ENCODE measurements at places on chromosomes 16 and 17.

DNA sequence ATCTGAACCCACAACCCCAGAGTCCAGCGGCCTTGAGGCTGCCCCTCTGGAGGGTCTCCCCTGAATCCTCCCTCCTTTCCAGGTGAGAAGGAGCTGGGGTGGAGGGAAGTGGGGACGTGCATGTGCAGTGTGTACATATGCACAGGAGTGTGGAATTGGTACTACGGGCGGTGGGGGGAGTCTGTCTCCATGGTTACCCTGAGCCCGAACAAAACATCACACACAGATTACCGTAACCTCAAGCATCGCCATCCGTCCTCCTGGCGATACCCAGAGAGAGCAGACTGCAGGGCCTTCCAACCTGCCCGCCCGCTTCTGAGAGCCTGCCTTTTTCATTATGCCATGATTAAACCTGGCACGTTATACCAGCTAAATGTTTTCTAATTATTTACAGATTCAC lies 25.1 kb downstream of the GSG1L start:
- DNase-seq = no peak

DNA sequence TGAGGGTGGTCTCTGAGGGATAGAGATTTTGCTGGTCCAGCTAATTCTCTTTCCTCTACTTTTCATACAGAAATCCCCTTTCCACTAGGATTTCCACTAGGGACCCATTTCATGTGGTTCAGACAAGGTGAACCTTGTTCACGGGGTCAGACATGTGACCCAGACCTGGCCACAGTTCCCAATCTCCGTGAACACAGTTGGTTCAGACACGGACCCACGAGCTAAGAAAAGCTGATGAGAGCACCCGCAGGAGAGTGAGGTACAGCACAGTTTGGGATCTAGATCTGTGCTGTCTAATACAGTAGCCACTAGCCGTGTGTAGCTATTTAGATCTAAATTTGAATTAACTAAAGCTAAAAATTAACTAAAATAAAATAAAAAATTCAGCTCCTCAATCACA lies 88.1 kb downstream of the AXIN2 start:
- DNase-seq = no peak

- no peak for DNase-seq
Observed at GRCh38 chr16:19003935-19004334, 20.2 kb downstream of the TMC7 start.

- no peak for DNase-seq
Observed at GRCh38 chr17:57644326-57644725, 100.8 kb downstream of the CCDC182 start.

GRCh38 chr17:80361495-80362220 lies 53.3 kb upstream of the ENDOV start:
- DNase-seq = no peak

DNA sequence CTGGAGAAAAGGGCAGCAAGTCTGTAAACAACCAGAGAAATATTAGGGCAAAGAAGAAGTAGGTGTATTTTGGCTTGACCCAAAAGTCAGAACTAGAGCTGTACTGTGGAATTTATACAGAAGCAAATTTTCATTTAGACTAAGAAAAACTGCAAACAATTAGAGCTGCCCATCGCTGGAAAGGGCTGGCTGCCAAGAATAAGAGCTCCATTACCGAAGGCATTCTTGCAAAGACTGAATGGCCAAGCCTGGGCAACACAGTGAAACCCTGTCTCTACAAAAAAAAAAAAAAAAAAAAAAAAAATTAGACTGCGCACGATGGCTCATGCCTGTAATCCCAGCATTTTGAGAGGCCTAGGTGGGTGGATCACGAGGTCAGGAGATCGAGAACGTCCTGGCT lies 53.9 kb upstream of the TMC5 start:
- DNase-seq = no peak

- DNase-seq = no peak
Observed at GRCh38 chr17:69084911-69085310, 24.2 kb upstream of the ABCA9 start.

DNA sequence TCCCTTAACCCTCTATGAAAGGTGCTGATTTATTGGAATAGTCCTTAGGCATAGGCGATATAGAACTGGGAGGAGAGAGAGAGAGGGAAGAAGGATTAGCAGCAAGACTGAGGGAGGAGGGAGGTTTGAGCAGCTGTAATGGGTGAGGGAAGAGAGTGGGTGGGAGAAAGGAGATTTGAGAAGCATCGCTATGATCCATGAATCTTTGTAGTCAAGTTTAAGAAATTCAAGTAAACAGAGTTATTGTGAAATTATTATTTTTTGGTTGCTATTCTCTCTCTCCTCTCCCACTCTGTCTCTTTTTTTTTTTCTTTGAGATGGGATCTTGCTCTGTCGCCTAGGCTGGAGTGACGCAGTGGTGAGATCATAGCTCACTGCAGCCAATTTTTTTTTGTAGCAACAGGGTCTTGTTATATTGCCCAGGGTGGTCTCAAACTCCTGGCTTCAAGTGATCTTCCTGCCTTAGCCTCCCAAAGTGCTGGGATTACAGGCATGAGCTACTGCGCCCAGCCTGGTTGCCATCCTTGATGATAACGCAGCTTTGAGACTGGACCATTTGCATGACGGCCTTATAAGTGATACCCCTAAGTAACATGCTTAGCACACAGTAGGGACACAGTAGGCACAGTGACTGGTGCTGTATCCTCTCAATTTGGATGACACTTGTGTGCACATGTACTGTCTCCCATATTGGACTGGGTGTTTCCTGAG lies 21.0 kb upstream of the TNS4 start:
- DNase-seq = no peak

- no peak for DNase-seq
Observed at GRCh38 chr16:77496934-77497333, 62.1 kb upstream of the ADAMTS18 start.

DNA sequence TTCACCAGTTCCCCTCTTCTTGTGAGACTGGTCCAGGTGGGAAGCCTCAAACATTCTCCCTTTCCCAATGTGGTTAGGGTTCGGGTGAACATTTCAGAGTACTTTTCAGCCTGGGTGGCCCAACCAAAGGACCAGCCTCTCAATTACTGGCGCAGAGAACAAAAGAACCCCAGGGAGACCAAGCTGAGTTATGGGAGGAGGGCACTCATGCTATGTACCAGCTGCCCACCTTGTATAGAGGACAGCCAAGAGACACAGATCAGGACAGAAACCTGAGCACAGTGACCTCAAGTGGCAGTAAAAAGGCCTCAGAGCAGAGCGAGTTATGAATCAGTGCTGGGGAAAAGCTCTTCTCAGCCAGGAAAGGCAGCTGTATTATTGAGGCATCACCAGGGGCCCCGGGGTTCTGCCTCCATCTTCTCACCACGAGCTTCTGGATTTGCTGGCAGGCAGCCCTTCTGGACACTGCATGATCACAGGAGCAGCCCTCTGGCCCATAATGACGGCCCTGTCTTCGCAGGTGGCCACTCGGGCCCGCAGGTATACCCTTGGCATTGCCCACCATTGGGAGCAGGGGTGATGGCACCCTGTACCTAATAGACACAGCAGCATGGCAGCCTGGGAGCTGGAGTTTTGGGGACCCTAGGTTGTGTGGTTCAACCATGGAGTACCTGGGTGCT lies 3.8 kb downstream of the G6PC3 start:
- no peak for DNase-seq

GRCh38 chr16:13559624-13560023 lies 360.3 kb upstream of the ERCC4 start:
- DNase-seq = no peak

DNA sequence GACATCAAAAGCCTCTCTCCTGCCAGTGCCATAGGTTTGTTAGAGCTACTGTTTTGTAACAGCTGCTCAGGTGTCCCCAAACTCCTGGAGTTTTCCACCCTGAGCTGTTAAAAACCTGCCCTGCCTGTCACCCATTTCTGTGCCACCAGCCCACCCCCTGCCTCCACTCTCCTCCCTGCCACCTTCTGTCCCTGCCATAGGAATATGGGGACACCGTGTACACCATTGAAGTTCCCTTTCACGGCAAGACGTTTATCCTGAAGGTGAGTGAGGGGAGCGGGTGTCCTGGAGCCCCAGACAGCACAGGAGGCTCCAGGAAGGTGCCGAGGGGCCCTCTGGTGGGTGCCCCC lies 5.2 kb upstream of the TCAP start:
- no peak for DNase-seq
